ENCODE measurements at places on chromosomes 3 and 15. TPM values are rescaled to one million over a fixed set of nuclear protein-coding genes. Genes with fewer than 3 reads are reported as not detected.

Gene AADAC
- total RNA-seq, result not detected

Gene CLDN11
- not detected for total RNA-seq

Gene RPN1
- 162 TPM for total RNA-seq

Gene KLHL40
- total RNA-seq, result not detected

Gene CXCR6
- total RNA-seq, result 26.5 TPM

Gene FANCD2OS
- not detected for total RNA-seq

Gene ABI3BP
- total RNA-seq, result 0.16 TPM

Gene MST1R
- 3.2 TPM for total RNA-seq

Gene SST
- total RNA-seq, result not detected

Gene PATL2
- 29.6 TPM for total RNA-seq

Gene GPR62
- not detected for total RNA-seq

Gene SLC28A1
- total RNA-seq, result not detected

Gene FRG2C
- not detected for total RNA-seq

Gene LYZL4
- not detected for total RNA-seq

Gene AKAP13
- 112 TPM for total RNA-seq

Gene SPESP1
- total RNA-seq, result not detected

Gene HMG20A
- 47.5 TPM for total RNA-seq

Gene GLDN
- not detected for total RNA-seq

Gene CKMT1B
- total RNA-seq, result not detected

Gene GUCA1C
- not detected for total RNA-seq
